Regular cardiac myocyte (primary cell): ENCODE measurements at places on chromosomes 13 and 19. TPM values are rescaled to one million over a fixed set of nuclear protein-coding genes. Genes with fewer than 3 reads are reported as not detected.

The ZNF284 gene
- 2.5 and 3.7 TPM in 2 replicates for total RNA-seq

The LILRB1 gene
- total RNA-seq: not detected in 2 replicates

The VN1R4 gene
- total RNA-seq: not detected in 2 replicates

The MADCAM1 gene
- total RNA-seq: under 0.01 TPM in 1 of 2 replicates, not detected in the other

The FREM2 gene
- not detected in 2 replicates for total RNA-seq

The CGB1 gene
- total RNA-seq: 0.28 TPM in 1 of 2 replicates, not detected in the other

The CEACAM3 gene
- total RNA-seq: not detected in 2 replicates

The CEACAM5 gene
- not detected in 2 replicates for total RNA-seq

The CNOT3 gene
- total RNA-seq: 4.5 and 8.4 TPM in 2 replicates

The C3 gene
- total RNA-seq: 16.5 and 105 TPM in 2 replicates

The PDE4A gene
- 2.5 and 2.8 TPM in 2 replicates for total RNA-seq

The TRAPPC2B gene
- 12.1 and 15.2 TPM in 2 replicates for total RNA-seq

The KLF5 gene
- 1.3 and 1.4 TPM in 2 replicates for total RNA-seq

The HCST gene
- 0.38 and 0.56 TPM in 2 replicates for total RNA-seq

The IGLON5 gene
- under 0.01 TPM in 1 of 2 replicates, not detected in the other for total RNA-seq

The ZNF536 gene
- not detected in 2 replicates for total RNA-seq

The URAD gene
- total RNA-seq: not detected in 2 replicates

The PRRG2 gene
- total RNA-seq: 0.19 and 1.1 TPM in 2 replicates

The EFNA2 gene
- total RNA-seq: not detected in 2 replicates

The NMRK2 gene
- total RNA-seq: not detected in 2 replicates

The C19orf67 gene
- total RNA-seq: 0.56 TPM in 1 of 2 replicates, not detected in the other

The IQCN gene
- total RNA-seq: 0.19 and 0.56 TPM in 2 replicates

The ACP7 gene
- total RNA-seq: 0.56 and 1.7 TPM in 2 replicates

The CD177 gene
- total RNA-seq: under 0.01 and 0.28 TPM in 2 replicates

The PSG2 gene
- 0.19 and 0.56 TPM in 2 replicates for total RNA-seq

The ADGRE3 gene
- not detected in 2 replicates for total RNA-seq

The OR4F17 gene
- total RNA-seq: not detected in 2 replicates

The VSIG10L gene
- 0.38 and 0.85 TPM in 2 replicates for total RNA-seq

The GJB2 gene
- total RNA-seq: under 0.01 TPM in 2 replicates

The UBE2S gene
- total RNA-seq: 32.4 and 286 TPM in 2 replicates

The CTXN1 gene
- 1.2 and 1.4 TPM in 2 replicates for total RNA-seq

The CNMD gene
- total RNA-seq: not detected in 2 replicates

The PLVAP gene
- total RNA-seq: 0.19 and 0.28 TPM in 2 replicates

The CRLF1 gene
- total RNA-seq: 19.7 TPM in 2 replicates

The ZSCAN1 gene
- total RNA-seq: not detected in 2 replicates

The ERICH4 gene
- not detected in 2 replicates for total RNA-seq

The SAE1 gene
- total RNA-seq: 94.4 and 192 TPM in 2 replicates

The RDH8 gene
- not detected in 2 replicates for total RNA-seq

The HSPH1 gene
- total RNA-seq: 41.2 and 103 TPM in 2 replicates

The PLIN4 gene
- 0.28 TPM in 1 of 2 replicates, not detected in the other for total RNA-seq

The TMEM59L gene
- total RNA-seq: 0.96 and 1.4 TPM in 2 replicates

The CGB3 gene
- total RNA-seq: not detected in 2 replicates

The CATSPERD gene
- not detected in 2 replicates for total RNA-seq

The CYP4F8 gene
- not detected in 2 replicates for total RNA-seq

The NKPD1 gene
- under 0.01 and 0.56 TPM in 2 replicates for total RNA-seq

The TPGS1 gene
- 29.3 and 31.3 TPM in 2 replicates for total RNA-seq

The HCN2 gene
- 1.1 and 1.2 TPM in 2 replicates for total RNA-seq

The RNF17 gene
- total RNA-seq: 0.28 TPM in 1 of 2 replicates, not detected in the other

The FGF22 gene
- not detected in 2 replicates for total RNA-seq

The SIAH3 gene
- total RNA-seq: not detected in 2 replicates

The HIPK4 gene
- total RNA-seq: 0.19 and 0.28 TPM in 2 replicates

The S1PR4 gene
- total RNA-seq: not detected in 2 replicates
